ENCODE measurements at places on chromosomes 5 and 9.

DNA sequence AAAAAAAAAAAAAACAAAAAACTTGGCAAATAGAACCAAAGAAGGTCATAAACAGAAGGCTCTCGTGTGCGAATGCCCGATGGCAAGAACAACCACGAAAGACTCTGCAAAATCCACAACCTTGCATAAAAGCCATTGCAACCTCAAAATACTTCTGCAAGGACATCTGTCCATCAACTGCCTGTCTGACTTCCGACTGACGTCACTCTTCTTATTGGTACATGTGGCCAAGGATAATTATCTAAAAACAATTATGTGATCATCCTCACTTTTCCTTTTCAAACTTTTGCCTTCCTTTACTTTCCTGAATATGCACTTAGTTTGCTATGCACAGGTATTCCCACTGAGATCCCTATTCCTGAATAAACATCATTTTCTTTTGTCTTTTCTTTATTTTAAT, 29.2 kb upstream of the DNAH5 start:
- no peak for DNase-seq

- no peak for DNase-seq
Measured at GRCh38 chr5:178423431-178423830, 166.8 kb downstream of the COL23A1 start.

DNA sequence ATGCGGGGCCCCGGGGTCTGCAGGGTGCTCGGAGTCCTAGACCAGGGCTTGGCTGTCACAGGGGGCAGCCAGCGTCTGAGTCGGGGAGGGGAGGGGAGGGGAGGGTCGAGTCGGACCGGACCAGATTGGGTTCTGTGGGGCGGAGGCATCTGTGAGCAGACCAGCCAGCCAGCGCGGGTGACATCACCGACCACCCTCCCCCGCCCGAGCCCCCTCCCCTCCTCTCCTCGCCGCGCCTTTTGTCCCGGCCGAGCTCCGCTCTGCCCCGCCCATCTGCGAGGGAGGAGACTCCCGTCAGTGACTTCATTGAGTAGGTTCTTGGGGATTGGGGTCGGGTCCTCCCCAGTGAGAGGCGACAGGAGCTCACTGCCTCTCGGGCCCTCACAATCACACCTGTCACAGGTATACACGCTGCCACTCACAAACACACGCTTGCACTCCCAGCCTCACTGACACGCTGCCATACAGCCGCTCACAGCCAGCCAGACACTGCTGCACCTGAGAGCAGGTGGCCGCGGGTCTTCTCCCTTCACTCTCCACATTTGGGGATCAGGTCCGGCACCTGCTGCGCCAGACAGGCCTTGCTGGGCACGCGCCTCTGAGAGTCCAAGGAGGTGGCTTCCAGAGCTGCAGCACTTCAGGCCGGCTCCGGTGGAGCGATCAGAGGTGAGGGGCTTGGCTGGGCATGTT, 546 bp downstream of the DNAJB5 start:
- DNase-seq: no peak

- DNase-seq: no peak
Measured at GRCh38 chr9:122314165-122314564, 49.5 kb downstream of the MRRF start.

- no peak for DNase-seq
Measured at GRCh38 chr5:81846301-81846700, 95.4 kb upstream of the SSBP2 start.

DNA sequence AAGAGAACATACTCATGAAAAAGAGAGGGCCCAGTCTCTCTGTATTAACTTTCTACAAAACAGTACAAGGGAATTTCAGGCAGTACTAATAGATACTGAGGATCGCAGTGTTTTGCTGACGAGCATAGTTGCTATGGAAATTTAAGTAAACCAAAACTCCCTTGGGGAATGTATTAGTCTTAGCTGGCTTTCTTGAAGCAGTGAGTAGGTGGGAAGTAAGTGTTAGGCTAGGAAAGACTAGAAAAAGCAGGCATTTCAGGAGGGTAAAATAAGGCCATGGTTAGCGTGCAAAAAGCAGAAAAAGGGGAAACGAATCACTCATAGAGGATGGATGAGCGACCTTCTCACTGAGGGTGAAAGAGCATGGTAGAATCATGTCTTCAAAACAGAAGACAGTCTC, 84.3 kb upstream of the ACTBL2 start:
- DNase-seq: no peak

- DNase-seq: no peak
Measured at GRCh38 chr5:162824360-162824759, 613.0 kb upstream of the CCNG1 start.

GRCh38 chr5:66757219-66757833, 161.1 kb downstream of the MAST4 start:
- DNase-seq: no peak

GRCh38 chr5:117682416-117682815, 1107.8 kb upstream of the SEMA6A start:
- no peak for DNase-seq

DNA sequence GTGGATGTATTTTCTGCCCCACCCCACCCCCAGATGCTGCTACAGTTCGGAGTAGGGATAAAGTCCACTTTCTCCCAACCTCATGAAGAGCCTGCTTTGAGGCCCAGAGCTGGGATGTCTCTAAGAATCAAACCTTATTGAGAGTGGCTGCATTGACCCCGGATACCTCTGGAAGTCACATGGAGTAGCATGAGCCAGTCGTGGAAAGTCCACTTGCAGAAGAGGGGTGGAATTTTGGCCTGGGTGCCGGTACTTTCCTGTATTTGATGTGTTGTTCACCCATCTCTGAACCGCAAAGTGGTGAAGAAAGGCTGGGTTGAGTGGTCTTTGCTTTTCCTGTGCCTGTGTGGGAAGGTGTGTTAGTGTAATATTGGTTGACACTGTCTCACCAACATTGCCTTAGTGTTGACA, 3.7 kb downstream of the OTULIN start:
- DNase-seq: no peak

- no peak for DNase-seq
Measured at GRCh38 chr9:122031776-122032175, 61.3 kb downstream of the TTLL11 start.
